Astrocyte of the hippocampus (primary cell): ENCODE measurements at places on chromosomes 7 and 10.

- peak; percentile 11 for DNase-seq
Measured at GRCh38 chr7:26580064-26580591, 284.3 kb downstream of the SKAP2 start.

GRCh38 chr10:12381536-12382156, 32.3 kb downstream of the CAMK1D start:
- no peak for DNase-seq

GRCh38 chr7:894164-894867, 18.0 kb downstream of the GET4 start:
- DNase-seq = no peak

GRCh38 chr7:133155146-133155545, 73.3 kb upstream of the CHCHD3 start:
- no peak for DNase-seq

- peak; percentile 16 for DNase-seq
Measured at GRCh38 chr7:28002638-28003037, 178.0 kb downstream of the JAZF1 start.

GRCh38 chr7:17150018-17150417, 148.4 kb upstream of the AHR start:
- DNase-seq = no peak

- DNase-seq = no peak
Measured at GRCh38 chr10:119330342-119330741, 123.0 kb downstream of the GRK5 start.

GRCh38 chr7:154440651-154441050, 388.5 kb downstream of the DPP6 start:
- DNase-seq = no peak

- peak; percentile 71 for DNase-seq
Measured at GRCh38 chr7:155257482-155258225, 40.0 kb upstream of the INSIG1 start.

GRCh38 chr7:4692055-4692454, 10.0 kb downstream of the FOXK1 start:
- DNase-seq = no peak

DNA sequence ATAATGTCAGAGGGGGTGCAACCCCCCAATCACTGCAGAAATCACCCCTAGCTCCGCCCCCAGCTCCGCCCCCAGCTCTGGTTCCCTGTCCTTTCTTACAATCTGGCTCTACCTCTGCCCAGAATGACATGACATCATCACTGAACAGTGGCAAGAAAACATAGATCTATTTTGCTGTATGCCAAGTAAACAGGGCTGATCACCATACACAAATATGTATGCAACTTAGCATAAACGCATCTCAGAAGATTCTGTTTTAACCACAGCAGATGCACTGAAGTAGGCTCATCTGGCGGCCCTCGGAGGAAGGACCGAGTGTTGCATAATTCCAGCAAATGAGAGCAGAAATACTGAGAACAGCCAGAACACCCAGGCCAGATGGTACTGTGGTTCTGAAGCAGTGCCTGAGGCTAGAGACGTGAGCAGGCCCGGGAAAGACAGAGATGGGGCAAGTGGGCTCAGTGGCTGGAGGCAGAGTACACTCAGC, 293.3 kb upstream of the KLF14 start:
- DNase-seq = no peak

- DNase-seq = peak; percentile 43
Measured at GRCh38 chr7:90645784-90646183, 49.7 kb downstream of the CDK14 start.

DNA sequence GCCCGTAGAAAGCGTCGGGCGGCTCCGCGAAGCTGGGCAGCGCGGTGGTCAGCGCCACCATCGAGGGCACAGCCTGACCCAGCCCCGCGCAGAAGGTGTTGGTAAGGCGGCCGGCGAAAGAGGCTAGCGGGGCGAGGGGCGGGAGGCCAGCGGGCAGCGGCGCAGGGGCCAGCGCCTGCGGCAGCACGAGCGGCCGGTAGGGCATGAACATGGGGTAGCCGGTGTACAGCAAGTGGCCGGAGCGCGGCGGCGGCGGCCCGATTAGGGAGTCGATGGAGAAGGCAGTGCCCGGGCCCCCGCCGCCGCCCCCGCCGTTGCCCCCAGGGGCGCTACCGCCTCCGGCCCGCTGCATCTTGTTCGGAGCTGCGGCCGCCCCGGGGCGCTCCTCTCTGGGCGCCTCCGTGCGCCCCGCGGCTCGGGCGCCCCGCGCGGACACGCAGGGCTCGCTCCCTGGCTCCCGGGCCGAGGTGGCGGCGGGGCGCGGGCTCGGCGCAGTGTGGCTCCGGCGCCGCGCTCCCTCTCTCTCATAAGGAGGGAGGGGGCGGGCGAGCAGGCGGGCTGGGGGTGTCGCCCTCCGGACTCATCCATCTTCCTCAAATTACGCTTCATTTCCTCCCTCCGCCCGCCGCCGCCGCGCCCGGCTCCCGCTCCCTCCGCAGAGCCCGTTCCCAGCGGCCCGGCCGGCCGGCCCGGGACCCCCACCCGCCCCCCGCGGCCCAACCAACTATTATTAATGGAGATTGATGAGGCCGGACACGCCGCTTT, at the start of gene GBX1:
Gene GBX1, minus strand, starts transcription at position 498 of the 765 bp plus-strand sequence. Its CDS starts 146 bp downstream, at position 352.
- peak; percentile 51 for DNase-seq

- no peak for DNase-seq
Measured at GRCh38 chr7:101537935-101538595, 91.0 kb downstream of the MYL10 start.

DNA sequence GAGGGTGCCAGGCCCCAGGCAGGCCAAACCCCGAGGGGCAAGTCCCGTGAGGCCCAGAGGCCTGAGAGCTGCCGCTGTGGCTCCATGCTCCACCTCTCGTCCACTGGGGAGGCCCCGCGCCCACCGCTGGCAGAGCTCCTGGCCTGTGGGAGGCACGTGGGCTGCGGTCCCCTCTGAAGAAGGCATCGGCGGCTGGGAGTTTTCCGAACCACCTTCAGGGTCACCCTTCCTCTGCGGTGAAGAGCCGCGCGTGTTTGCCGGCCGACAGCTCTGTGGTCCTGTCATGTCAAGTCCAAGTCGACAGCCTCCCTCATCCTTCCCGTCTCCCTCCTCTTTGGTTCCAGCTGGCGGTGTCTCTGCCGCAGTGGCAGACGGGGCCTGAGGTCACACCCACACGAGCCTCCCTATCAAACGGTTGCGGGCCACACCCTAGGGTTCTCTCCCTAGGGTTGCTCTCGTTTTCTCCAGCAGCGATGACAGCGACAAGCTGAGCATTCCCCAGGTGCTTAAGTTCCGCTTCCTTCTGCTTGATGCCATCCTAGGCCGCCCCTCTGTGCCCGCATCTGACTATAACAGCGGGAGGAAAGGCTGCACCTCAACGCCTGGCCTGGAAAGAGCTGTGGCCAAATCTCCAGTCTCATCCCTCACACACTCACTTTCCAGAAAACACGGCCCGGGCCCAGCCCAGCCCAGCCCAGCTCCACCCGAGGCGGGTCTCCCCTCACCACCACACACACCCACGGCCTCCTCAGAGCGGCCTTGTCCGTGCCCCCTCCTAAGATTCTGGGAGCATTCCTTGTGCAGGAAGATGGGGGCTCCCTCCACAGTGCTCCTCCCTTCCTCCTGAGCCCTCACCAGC, 185.0 kb downstream of the ELFN1 start:
- no peak for DNase-seq

- DNase-seq = no peak
Measured at GRCh38 chr10:95748349-95748748, 7.6 kb upstream of the ENTPD1 start.

DNA sequence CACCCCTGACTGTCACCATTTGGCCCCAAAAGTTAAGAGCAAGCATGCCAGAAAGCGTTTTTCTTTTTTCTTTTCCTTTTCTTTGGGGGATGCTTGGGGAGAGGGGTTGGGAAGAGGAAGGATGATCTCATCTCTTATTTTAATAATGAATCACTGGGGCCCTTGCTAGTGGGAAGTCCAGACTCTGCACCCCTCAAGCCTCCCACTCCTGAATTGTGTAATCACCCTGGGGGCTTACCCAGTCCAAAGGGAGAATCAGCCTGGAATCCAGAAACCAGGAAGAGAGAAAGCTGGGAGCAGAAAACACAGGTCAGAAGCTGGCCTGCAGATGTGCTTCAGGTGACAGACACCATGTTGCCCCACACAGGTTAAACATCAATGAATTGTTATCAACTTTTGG, 14.7 kb upstream of the HABP2 start:
- no peak for DNase-seq

GRCh38 chr7:115007751-115008150, 85.9 kb downstream of the MDFIC start:
- DNase-seq = no peak

GRCh38 chr7:44466300-44467216, 23.9 kb downstream of the NUDCD3 start:
- DNase-seq = peak; percentile 48

- DNase-seq = no peak
Measured at GRCh38 chr7:127913686-127914085, 117.6 kb downstream of the LRRC4 start.
